Stimulated activated CD8-positive, alpha-beta memory T cell treated with anti-CD3 and anti-CD28 coated beads, Interleukin-4, amount 100 ng/mL, for 1 hour (primary cell): ENCODE measurements at places on chromosomes 7 and 10.

GRCh38 chr7:3955026-3955425 is 654.0 kb downstream of the SDK1 start:
- no peak for DNase-seq

GRCh38 chr7:131011432-131011742 is 277.4 kb upstream of the KLF14 start:
- no peak for DNase-seq

- DNase-seq = no peak
Measured at GRCh38 chr7:4699841-4700240, 17.7 kb downstream of the FOXK1 start.

DNA sequence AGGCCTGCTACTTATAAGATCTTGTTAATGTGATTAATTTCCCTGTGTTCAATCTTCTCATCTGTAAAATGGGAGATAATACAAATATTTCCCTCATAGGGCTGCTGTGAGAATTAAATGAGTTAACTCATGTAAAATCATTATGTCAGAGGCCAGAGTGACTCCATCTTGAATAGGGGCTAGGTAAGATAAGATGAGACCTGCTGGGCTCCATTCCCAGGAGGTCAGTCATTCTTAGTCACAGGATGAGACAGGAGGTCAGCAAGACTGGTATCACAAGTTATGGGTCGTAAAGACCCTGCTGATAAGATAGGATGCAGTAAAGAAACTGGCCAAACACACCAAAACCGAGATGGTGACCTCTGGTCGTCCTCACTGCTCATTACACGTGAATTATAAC is 200.7 kb downstream of the CYP26A1 start:
- DNase-seq = no peak

DNA sequence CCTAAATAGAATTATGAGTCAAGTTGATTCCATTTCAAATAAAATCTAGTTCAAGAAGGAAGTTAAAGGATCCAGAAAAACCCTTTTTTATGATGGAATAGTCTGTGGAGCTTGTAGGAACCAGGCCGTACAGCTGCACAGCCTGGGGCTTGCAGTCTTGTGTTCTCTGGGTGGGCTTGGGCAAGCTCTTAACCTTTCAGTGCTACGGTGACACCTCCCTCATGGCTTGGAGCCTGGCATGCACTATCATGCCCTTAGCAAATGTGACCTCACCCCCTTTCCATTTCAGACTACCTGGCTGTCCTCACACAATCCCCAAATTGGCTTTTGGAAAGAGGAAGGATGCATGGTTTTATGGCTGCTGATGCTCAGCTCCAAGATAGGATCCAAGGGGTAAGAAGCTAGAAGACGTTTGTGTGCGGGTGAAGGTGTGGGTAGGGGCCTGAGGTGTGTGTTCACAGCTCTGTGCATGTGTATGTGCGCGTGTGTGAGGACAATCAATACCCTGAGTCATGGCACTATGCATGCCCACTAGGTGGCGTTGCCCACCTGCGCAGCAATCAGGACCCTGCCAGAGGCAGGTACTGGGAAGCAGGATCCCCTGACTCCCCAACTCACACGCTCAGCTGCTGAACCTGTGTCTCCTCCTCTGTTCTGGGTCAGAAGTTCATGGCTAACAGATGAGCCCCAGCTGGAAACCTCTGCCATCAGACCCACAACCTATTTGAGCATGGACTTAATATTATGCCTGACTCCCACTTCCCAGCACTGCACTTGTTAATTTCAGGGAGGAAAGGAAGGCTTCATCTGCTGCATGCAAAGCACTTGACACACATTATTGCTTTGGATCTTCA is 113.4 kb downstream of the PTPN20 start:
- DNase-seq = peak; percentile 11

DNA sequence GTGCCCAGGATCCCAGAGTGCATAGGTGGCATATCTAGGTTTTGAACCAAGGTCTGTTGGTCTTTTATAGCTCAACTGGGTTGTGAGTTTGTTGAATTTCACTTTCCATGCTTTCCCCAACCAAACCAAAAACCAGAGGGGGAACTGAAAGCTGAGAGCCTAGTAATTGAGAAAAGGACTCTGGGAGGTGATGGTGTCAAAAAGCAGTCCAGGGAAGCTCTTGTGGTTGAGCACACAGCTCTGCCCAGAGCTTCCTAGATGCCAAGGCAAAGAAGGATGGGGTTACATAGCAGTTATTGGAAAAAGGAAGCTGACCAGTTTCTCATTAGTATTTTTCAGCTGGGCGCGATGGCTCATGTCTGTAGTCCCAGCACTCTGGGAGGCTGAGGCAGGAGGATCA is 9.9 kb downstream of the POR start:
- no peak for DNase-seq

- no peak for DNase-seq
Measured at GRCh38 chr10:95408983-95409873, 118.4 kb upstream of the PDLIM1 start.

GRCh38 chr10:93080350-93081046 is 6.8 kb downstream of the CYP26A1 start:
- DNase-seq = no peak

- no peak for DNase-seq
Measured at GRCh38 chr7:121985476-121986030, 112.6 kb downstream of the PTPRZ1 start.

DNA sequence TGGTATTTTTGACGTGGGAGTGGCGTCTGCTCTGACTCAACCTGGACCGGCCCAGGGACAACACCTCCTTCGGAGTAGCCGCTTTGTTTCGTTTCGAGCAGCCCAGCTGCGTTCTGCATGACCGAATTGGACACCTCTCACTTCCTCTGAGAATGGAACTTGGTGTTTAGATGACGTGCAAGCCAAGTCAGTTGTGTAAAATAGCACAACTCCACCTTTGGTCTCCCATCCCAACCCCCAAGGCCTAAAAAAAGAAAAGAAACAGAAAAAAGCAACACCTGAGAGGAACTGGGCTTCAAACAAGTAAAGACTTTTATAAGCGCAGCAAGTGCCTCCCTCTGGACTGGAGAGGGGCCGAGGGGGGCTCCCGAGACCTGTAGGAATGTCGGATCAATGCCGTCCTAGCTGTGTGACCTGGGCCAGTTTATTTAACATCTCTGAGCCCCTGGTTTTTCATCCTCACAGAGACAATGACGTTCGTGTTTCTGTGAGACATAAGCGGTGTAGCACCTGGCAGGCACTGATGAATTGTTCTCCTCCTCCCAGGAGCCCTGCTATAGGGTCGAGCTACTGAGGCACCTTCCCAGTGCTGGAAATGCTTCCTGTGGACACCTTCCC is 52.0 kb upstream of the SMNDC1 start:
- no peak for DNase-seq
